ENCODE measurements at places on chromosomes 2 and 18.

DNA sequence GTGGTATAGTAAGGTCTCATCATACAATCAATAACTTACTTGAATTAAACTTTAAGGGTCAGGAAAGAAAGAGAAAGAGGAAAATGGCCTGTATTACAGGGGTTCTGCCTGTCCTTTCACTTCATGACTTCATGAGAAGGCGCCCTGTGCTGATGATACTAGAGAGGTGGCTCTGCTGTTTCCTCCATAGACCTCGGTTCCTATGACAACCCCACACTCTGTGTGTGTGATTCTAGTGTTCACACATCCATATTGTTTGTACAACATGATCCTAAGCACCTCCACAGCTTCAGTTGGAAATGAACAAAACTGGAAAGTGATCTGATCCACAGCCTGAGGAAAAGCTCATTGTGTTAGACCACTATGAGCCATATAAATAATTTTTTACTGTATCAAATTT is 7.0 kb upstream of the REEP1 start:
- no peak for DNase-seq

DNA sequence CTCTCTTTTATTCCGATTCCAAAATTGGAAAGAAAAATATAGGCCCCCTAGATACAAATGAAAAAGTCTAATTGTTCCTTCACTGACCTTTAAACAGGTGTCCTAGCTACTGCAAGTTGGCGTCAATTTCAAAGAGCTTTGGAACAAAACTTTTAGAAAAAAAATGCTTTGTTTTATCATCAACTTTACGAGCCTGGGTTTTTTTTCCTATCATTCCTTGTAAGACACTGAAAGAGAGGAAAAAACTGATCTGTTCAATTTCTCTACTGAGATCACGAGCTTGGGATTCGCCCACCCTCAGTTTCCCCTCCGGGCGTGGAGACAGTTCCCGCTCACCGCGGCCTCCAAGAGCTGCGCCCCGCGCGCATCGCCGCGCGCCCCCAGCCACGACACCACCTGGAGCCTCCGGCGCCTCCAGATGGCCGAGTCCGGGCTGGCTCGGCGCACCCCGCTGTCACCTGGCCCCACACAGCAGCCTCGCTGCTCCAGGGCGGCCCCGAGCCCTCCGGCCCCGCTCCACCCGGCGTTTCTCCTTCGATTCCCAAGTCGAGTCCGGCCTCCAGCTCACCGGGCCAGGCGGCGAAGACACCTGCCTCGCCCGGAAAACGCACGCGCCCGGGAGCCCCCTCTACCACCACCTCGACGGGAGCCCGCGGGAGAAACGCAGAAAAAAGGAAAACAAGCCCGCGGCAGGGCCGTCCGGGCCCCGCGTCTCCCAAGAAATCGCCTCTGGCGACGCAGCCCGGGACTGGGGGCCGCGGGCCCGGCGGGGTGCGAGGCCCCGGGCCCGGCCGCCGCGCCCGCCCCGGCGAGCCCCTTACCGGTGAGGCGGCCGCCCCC is 656 bp downstream of the TBC1D8 start:
- no peak for DNase-seq

- DNase-seq: no peak
Observed at GRCh38 chr2:233234264-233234663, 17.2 kb upstream of the ATG16L1 start.

DNA sequence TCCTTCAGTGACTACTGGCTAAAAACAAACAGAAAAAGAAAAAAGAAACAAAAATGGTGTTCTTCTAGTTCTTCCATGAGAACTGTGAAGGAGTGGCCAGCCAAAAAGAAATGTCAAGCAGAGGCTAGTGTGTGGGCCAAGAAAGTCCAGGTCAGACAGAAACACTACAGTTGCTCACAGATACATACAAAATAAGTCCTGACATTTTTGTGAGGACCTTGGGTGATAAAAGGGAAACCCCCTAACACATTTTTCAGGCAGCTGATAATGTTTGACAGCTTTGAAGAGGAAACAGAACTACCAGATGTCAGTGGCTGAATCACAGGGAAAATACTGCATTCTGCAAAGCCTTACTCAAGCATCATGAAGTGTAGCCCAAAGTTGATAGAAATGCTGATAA is 28.1 kb downstream of the ARHGAP25 start:
- no peak for DNase-seq

DNA sequence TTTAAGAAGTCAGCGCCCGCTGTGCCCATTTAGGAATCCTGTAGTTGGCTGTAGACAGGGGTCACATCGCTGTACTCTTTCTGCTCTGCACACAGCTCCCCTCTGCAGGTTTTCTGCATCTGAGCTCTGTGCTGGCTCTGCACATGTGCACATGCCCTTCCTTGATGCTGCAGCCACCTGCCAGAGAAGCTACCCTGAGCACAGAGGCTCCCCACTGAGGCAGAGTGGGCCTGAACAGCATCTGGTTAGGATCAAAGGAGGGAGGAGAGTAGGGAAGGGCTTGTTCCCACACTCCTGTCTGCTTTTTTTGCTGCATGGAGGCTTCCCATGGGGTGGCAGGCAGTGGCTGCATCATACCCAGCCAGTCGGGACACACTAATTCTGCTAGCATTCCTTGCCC is 238.9 kb downstream of the FHOD3 start:
- DNase-seq: no peak

GRCh38 chr2:232296776-232297525 is 81.6 kb upstream of the ALPP start:
- DNase-seq: no peak

- DNase-seq: no peak
Observed at GRCh38 chr2:188114014-188114413, 177.7 kb upstream of the GULP1 start.

DNA sequence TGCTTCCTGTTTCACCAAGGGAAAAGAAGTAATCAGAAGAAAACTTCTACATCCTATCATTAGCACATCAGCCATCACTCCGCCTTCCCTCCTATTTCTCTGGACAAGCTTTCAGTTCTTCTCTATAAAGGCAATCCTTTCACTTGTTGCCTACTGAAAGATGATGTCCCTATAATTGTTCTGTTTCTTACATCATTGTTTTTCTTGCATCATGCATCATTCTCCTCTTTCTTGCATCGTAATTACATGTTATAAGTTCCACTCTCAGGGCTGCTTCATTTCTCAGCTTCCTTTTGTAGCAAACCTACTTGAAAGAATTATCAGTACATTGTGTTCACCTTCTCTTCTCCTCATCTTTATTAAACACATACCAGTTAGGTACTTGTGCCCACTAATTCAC is 7.2 kb downstream of the SLC30A6 start:
- DNase-seq: no peak

- DNase-seq: peak; percentile 63
Observed at GRCh38 chr18:36095936-36096519, 28.7 kb upstream of the RPRD1A start.

GRCh38 chr2:114550895-114551793 is 108.7 kb downstream of the DPP10 start:
- DNase-seq: peak; percentile 19

GRCh38 chr2:67896076-67896475 is 166.7 kb downstream of the C1D start:
- DNase-seq: no peak

DNA sequence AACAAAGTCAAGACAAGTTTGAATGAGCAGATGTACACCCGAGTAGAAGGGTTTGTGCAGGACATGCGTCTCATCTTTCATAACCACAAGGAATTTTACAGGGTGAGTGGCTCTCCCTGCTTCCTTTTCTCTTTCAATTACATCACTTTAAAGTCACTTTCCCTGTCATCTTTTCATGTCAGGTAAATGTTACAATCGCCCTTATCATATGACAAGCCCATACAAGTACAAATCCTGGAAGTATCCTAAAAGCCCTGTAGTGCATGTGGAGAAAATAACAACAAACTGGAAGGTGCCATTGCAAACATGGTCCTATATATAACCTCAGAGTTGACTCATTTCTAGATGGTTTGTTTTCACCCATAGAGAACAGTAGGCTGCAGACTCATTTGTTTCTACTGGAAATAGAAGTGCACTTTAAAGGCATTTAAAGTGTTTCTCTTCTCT is 126.0 kb downstream of the SP100 start:
- no peak for DNase-seq

DNA sequence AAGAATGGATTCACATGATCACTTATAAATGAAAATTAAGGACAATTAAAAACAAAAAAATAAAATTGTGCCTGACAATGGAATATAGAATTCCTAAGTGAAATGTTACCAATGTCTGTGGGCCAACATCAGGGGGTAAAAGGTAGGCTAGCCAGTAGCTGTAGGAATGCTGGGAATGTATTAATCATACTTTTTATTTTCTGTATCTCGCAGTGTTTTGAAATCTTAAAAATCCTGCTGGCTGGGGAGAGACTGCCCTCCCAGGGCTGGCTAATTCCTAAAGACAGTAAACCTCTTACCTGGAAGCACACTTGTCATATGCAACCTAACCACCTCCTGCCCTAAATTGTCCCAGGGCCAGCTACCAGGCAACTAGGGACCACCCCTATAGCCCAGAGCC is 69.8 kb downstream of the REV1 start:
- DNase-seq: peak; percentile 19

GRCh38 chr2:96218508-96219131 is 10.0 kb upstream of the STARD7 start:
- DNase-seq: no peak

- no peak for DNase-seq
Observed at GRCh38 chr2:121068851-121069250, 216.2 kb downstream of the TFCP2L1 start.

- no peak for DNase-seq
Observed at GRCh38 chr2:136253288-136254004, 135.5 kb upstream of the CXCR4 start.

DNA sequence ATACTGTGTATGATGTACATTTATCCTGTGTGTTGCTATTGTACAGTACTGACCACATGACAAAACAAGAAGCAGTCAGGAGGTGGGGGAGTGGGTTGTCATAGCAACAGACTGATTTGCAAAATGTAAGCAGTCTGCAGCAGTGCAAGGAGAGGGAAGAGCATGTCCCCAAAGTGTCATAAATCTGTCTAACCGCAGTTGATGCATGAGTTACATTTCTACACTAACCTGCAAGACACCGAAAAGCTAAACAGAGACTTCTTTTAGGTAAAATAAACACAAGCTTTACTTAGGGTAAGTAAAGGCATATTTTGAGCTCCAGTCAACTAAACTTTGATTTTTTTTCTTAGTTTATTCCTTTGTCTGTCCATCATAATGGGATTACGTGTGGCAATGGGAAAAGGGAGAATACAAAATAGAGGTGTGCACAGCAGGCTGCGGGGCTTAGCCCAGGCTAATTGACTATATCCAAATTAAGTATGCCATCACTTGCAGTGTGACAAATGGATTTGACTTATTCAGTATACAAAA is 134.5 kb downstream of the MEIS1 start:
- no peak for DNase-seq
